ENCODE measurements at places on chromosomes 5 and 9.

DNA sequence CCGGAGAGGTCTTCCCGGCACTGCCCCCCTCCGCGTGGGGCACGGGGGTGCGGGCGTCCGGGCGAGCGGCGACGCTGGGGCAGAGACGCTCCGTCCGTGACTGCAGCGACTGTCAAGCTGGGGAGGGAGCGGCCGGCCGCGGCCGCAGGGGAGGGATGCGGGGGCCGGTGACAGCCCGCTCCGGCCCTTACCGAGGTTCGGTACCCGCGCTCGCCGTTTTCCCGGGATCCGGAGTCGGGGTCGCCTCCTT lies 400 bp downstream of the KDM4C start:
- DNase-seq = no peak

DNA sequence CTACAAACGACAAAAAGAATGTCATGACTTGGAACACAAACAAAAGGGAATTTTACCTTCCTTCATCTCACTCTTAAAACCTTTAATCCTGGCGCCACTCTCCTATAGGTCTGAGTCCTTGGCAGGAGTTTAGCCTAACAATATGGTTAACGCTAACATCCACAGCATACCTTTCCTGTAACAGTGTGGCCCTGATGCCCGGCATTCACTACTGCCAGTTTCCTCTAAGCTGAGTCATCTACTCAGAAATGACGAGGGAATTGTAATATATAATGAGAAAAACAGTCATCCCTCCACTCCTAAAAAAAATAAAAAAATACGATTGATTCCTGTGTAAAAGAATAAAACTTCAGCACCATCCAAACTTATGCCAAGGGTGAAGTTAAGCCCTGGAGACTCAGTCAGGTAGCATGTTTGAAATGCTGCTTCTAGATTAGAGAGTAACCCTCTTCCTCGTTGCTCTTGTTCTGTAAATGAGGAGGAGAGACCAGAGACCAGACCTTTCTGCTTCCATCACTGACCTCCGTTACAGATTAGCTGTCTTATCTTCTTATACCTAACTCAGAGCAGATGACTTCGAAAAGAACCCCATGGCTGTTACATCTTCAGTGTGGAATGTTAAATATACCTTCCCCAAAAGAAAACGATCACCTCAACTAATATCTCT lies 37.4 kb downstream of the CCDC125 start:
- no peak for DNase-seq

DNA sequence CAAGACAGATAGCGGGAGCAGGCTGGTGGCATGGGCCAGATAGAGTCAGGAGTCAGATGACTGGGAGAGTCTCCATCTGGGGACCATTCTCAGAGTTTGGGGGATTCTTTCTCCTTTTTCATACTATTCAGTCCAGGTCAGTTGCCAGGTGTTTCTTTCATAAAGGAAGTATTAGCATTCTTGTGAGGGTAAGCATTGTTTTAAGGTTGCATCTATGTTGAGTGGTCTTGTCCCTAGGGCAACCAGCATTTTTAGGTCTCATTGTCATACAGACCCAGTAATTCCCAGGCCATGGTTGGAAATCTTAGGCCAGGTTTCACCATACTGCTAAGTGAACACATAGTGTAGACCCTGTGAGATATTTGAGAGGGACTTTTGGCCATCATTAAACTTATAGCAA lies 122.3 kb upstream of the POC5 start:
- DNase-seq = no peak

DNA sequence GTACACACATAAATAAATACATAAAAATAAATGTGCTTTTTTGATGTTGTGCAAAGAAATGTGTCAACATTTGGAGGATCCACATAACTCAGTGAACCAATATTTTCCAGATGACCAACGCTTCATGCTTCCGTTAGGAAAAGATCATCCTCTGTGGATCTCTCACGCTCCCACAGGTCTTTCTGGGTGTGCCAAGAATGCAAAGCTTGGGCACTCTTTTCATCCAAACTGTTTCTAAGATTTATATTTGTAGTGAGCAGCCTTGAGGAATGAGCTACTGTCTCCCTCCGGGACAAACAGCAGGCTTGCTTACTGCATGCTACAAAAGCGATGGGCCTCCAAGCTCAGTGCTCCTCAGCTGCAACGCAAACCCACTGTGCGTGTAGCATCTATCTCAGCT lies 46.2 kb upstream of the RUFY1 start:
- no peak for DNase-seq

- no peak for DNase-seq
Measured at GRCh38 chr9:119391878-119392277, 22.6 kb upstream of the BRINP1 start.

DNA sequence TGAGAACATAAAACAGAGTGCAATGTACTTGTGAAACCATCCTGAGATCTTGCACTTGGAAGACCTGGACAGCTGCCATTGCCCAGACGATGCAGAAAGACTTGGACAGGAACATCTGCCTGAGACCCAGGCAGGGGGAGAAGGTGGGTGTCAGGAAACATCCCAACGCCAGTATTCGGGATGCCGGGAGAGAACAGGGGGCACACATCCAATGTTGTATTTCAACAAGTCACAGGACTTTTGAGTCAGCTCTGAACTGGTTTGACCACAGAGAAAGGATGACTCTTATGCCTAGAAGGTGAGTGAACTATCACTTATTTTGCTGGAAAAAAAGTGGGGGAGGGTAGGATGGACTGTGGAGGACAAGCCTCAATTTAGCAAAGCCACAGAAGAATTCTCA lies 124.6 kb downstream of the ROR2 start:
- no peak for DNase-seq

- no peak for DNase-seq
Measured at GRCh38 chr9:89685698-89686097, 80.9 kb downstream of the GADD45G start.

- no peak for DNase-seq
Measured at GRCh38 chr5:78783434-78784130, 135.0 kb upstream of the LHFPL2 start.

DNA sequence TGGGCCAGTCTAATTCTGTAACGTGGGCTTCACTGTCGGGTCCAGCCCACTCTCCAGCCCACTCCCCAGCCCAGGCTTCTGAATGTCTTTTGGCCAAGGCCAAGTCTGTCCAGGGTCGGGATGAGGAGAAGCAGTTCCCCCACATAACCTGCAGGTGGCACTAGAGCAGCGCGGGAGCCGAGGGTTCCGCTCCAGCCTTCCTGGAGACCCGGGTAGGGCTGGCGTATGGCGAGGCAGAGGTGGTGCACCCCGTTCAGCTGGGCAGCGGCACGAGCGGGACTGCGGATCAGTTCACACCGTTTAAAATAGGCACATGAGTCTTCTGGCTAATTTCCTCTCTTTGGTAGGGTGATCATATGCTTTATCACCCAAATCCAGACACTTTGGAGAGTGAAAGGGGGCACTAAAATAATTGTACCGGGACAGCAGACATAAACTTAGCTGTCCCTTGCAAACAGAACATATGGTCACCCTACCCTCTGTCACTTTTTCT lies 185.9 kb downstream of the MSX2 start:
- DNase-seq = no peak

DNA sequence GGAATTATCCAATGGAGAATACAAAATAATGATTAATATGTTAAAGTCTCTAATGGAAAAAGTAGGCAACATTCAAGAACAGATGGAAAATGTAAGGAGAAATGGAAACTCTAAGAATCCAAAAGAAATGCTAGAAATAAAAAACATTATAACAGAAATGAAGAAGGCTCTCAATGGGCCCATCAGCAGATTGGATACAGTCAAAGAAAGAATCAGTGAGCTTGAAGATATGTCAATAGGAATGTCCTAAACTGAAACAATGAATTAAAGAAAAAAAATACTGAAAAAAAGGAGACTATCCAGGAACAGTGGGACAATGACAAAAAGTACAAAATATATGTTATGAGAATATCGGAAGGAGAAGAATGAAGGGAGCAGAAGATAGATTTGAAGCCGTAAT lies 193.1 kb downstream of the DAB2IP start:
- no peak for DNase-seq

- no peak for DNase-seq
Measured at GRCh38 chr5:168430296-168430695, 56.0 kb upstream of the RARS1 start.

DNA sequence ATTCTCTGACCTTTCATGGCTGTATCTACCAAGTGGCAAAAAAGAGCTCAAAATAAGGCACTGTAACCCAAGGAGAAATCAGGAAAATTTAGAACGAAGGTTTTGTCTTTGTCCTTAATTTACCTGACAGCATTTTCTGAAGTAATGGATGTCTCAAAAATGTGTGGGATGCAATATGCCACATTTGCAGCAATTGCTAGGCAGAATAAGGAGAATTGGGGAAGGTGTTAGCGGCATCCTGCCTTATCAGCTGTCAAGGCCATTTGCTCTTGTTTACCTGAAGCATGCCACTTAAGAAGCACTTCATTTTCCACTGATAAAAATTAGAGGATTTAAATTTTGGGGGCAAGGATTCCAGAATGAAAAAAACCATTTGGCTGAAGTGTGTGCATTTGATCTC lies 39.0 kb downstream of the PDE8B start:
- no peak for DNase-seq

DNA sequence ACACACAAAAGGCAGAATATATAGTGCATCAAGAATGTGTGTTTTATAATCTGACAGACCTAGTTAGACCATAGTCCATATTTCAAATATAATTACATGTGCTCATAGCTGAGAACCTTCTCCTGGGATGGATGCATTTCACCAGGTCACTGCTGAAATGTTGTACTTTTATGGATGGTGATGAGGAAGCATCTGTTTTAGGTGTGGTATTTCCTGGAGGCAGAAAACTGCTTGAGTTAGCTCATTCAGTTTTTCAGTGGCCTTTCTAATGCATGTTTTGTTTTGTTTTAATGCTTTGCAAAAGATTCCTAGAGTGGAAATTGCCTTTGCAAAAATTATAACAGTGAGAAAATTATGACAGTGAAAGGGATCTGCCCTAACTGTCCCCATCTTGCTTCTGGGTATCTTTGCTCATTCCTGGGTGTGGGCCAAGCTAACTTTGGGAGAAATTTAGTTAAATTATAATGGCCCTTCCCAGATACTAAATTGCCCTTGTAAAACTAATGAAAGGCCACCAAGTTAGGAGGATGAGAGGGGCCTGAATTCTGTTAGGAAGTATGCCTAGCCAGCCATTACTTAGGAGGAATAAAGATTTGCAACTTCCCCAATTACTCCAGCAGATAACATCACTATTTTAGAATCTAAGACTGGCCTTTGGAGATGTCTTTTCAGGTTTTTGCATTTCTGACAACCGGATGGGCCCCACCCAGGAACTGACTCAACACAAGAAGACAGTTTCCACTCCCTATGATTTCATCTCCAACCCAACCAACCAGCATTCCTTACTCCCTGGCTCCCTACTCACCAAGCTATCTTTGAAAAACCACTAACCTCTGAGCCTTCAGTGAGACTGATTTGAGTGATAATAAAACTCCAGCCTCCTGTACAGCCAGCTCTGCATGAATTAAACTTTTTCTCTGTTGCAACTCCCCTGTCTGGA lies 7.0 kb upstream of the IL12B start:
- DNase-seq = peak; percentile 5

- no peak for DNase-seq
Measured at GRCh38 chr5:123371575-123372179, 51.5 kb downstream of the CEP120 start.

DNA sequence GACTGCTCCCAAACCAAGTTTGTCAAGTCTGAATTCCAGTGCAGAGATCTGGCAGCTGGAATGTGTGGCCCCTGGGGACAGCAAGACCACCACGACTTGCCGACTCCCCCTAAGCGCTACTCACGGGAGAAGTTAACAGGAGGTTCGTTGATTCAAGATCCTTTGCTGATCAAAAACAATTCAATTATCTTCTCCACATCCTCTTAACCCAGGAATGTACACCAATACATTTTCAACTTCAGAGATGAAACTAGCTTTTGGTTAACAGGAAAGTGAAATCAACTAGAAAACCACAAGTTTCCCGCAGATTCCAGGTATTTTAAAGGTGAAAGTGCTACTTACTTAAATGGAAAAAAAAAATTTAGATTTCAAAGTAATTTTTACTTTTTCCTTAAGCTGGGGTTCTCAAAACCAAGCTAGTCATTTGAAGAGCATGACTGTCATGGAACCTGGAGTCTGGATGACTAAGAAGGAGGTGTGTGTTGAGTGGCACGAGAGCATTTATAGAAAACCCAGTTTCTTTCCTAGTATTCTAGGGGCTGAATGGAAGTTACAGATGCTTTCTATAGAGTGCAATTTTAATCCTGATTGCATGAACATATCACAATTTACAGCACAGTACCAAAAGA lies 257.5 kb upstream of the PANK3 start:
- no peak for DNase-seq

- DNase-seq = no peak
Measured at GRCh38 chr5:34771076-34771475, 67.9 kb upstream of the TTC23L start.

DNA sequence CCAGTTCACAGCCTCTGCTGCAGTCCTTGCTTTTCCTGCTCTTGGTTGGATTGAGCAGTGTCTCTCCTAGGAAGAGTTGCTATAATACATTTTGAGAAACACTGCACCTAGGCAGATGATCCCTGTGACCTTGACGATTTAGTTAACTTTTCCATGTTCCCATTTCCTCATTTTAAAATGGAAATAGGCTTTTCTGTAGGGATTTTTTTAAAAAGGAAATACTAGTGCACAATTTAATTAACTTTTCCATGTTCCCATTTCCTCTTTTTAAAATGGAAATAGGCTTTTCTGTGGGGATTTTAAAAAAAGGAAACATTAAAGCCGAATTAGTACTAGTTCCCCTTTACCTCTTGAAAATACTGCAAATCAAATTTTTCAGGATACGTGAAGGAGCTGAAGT lies 4.7 kb downstream of the ATP6V0E1 start:
- DNase-seq = no peak

DNA sequence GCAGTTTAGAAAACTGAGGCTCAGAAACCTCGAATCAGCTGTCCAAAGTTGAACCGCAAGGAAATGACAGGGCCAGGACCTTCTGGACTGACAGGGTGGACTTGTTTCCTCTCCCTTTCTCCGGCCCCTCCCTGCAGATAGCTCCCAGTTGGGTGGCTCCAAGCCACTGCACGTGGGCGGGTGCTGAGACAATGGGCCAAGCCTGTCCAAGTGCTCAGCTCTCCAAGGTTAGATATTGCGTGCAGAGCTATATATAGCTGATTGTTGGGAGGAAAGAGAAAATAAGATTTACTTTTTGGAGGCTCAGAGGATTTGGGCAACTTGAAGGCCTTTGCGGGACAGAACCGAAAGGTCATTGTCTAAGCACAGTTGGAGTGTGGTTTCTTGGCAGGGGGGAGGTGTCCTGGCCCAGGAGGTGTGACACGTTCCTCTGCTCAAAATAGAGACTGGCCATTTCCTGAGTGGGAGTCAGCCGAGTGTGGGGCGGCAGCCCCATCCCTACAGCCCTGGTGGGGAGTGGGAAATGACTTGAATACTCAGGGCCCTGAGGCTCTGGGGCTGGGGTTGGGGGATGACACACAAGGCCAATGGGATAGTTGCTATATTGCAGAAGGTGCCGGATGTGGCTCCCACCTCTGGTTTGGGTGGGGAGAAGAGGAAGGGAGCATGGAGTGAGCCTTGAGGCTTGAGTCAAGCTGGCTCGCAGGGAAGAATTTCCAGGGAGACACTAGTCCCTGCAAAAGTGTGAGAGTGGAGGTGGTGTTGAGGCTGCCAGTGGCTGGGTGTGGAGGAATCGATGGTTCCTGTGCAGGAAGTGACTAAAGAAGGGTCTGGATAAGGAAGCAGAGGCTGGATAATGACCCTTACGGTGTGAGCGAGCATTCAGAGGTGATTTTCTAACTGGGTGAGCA lies 44.4 kb upstream of the SMAD5 start:
- DNase-seq = no peak

- no peak for DNase-seq
Measured at GRCh38 chr5:121640298-121640697, 211.4 kb upstream of the FTMT start.

GRCh38 chr5:1184481-1184880 lies 16.9 kb upstream of the SLC6A19 start:
- DNase-seq = no peak

- DNase-seq = no peak
Measured at GRCh38 chr5:181205761-181206649, 1.0 kb upstream of the TRIM7 start.

Data from activated T-helper 1 cell treated with anti-CD3 and anti-CD28 coated beads, Interleukin-2, amount 50 U/mL, for 16 hours (primary cell).